Stimulated activated CD8-positive, alpha-beta memory T cell treated with anti-CD3 and anti-CD28 coated beads, Interleukin-4, amount 100 ng/mL, for 1 hour (primary cell): ENCODE measurements at places on chromosomes 2 and 18.

GRCh38 chr2:16318474-16319195, 347.0 kb downstream of the CYRIA start:
- DNase-seq = no peak

GRCh38 chr2:29613067-29613466, 308.3 kb downstream of the ALK start:
- DNase-seq = no peak

DNA sequence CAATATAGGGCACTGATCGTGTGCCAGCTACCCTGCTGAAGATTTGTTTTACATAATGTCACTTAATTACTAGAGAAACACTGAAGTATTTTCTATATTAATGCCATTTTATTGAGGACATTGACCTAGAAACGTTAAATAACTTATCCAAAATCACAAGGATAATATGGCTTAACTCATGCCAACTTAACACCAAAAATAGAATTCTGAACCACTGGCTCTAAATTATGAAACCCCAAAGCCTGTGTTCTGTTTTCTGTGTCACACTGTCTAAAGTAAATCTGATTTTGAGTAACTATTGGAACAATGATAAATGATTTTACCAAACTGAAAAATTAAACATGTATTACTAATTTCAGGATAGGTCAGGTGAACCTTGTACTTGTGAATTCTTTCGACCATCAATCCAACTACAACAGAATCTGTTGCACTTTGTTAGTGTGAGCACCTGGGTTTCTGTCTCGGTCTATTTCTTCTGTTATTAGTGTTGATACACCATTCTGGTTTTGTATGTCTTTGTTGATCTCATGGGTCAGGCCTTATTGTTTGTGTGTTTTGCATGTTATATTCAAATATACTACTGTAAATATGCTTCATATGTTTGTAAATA, 48.2 kb upstream of the CCDC141 start:
- DNase-seq = no peak

DNA sequence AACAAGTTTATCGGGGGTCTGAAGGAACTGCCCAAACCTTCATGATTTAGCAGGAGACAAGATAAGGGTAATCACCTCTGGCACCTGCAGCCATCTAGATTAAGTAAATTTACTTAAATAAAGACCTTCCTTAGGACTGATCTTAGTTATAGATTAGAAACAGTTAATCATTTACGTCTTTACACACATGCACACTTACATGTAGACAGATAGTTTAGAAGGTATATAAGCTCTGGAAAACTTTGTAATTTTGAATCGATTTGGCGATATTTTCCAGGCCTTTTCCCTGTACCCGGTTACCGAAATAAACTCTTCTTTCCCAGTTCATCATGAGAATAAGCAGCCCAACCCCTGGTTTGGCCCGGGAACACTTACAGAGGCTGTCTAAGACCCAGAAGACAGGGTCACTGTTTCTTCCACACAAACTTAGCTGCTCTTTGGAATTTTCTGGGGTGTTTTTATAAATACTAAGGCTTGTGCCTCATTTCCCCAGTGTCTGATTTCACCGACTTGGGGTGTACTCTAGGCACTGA, 560 bp upstream of the SKA1 start:
- no peak for DNase-seq

DNA sequence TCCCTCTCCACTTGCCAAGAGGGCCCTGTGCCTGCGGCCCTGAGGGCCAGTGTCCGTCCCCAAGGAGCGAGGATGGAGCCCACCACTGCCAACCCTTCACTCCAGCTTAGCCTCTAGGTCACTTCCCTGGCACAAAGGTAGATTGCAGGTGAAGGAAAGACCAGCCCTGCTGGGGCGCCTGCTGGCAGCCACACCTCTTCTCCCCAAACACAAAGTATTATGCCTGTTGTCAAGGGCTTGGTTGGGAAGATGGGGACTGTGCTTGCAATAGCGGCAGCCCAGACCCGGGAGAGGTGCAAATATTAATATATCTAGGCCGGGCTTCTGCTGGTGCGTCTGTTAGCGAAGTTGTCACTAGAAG, 7.7 kb downstream of the KCNF1 start:
- no peak for DNase-seq

DNA sequence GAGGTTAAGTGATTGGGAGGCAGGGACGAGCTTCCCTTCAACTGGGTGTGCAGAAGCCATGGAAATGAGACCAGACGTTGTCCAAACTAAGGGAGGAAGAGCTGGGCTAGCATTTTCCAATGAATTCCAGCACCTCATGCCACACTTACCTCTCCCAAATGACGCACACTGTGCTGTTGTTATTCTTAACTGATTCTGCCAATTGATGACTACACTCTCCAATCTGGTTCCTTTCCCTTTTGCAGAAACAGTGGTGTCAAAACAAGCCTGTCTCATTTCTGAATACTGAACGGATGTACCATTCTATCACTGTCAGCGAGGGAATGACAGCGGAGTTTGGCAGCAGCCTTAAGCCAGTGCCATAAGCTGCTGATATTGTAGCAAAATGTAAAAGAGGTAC, 380.5 kb upstream of the HNRNPA3 start:
- DNase-seq = no peak

- no peak for DNase-seq
Measured at GRCh38 chr2:152694161-152694661, 23.1 kb downstream of the PRPF40A start.

DNA sequence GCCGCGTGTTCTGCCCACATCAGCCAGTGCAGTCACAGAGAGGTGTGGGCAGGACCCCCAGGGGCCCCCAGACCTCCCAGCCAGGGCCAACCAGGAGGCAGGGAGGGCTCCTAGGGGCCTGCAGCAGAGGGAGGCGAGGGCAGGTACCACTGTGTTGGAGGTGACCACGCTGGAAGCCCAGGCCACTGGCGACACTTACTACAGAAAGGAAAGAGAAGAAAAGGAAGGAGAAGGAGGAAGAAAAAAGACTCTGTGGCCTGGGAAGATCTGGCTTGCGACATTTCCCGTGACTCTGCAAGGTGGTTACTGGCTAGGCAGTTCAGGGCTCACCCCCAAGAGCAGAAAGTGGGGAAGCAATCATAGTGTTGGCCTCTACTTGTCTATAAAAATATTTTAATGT, 98.1 kb upstream of the BCL2L11 start:
- DNase-seq = no peak

DNA sequence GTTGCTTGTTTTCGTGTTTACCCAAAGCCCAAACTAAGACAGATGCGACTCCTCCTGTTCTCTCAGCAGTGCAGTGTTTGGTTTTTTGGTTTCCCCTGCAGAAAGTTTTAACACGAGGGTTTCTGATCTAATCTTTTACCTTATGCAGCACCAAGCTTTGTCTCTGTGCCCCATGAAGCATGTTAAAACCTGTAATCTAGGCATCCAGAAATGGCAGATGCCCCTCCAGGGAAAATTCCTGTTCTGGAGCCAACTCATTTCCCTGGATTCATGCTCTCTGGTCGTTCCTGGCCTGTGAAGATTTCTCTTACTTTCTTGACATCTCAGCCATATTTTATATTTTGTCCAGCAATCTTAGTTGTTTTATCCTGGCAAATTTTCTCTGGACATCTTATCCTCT, 91.5 kb downstream of the LTBP1 start:
- no peak for DNase-seq

GRCh38 chr2:99481941-99482340, 7.9 kb downstream of the REV1 start:
- no peak for DNase-seq

DNA sequence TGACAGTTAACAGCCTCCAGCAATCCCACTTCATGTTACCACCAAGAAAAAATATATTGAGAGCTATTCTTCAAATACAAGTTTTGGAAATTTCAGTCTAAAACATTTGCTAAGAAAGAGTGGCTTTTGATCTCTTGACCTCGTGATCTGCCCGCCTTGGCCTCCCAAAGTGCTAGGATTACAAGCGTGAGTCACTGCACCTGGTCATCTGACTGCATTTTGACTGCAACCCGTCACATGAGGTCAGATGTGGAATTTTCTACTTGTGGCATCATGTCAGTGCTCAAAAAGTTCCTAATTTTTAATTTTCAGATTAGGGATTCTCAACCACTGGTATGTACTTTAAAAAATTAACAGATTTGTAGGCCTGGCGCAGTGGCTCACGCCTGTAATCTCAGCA, 9.1 kb upstream of the CLK1 start:
- DNase-seq = no peak

DNA sequence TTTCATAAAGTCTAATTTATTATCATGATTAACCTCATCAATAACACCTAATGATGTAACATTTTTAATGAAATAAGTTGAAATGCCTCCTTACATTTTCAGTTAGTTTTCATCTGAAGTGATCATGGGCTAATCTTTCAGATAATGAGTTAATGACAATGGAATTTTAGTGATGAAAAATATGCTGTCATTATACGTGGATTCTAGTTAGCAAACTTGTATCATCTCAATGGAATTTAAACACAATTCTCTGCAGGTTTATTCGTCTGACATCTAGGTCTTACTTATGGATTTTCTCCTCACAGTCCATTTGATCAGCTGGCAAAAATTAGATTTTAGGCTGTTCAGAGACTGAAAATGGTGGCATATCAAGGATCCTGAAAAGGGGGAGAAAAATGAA, 885.0 kb downstream of the SLC4A3 start:
- DNase-seq = no peak

DNA sequence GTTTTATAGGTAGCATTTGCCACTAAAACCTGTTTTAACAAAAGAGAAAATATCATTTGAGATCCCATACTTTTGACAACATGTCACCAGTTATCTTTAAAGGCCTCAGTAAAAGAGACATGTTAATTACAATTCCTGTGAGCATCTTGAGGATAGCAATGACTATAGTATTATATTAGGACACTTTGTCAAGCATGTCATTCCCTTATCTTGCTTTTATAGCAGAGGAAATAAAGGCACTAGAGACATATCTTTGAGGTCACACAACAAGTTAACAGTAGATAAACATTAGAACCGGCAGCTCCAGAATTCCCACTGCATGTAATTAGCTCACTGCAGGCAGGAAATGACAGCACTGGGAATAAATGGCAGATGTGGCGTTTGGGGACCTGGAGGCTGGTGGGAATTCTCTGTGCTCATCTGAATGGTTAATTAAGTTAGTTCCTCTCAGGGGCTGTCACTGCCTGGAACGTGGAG, 25.9 kb downstream of the LYPD6B start:
- no peak for DNase-seq

- DNase-seq = no peak
Measured at GRCh38 chr2:42060028-42060427, 12.2 kb downstream of the PKDCC start.

GRCh38 chr2:216340280-216340631, 32.0 kb downstream of the MARCHF4 start:
- no peak for DNase-seq

DNA sequence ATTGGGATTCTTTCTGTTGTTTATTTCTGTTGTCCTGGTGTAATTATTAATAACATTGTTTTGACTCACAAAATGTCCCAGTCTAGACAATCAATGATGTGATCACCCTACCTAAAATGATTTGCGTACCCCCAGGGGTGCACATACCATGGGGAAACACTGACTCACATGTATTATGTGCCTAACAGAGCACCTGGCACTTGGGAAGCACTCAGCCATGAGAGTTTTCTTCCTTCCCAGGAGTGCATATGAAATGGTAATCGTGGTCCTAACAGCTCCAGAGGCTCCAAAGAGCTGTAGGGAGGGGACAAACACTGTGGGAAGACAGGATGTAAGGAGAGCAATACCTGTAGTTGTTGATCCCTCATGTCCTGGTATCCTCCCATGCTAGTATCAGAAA, 187.8 kb upstream of the ERBB4 start:
- no peak for DNase-seq

- no peak for DNase-seq
Measured at GRCh38 chr18:58970943-58971790, 106.5 kb downstream of the ZNF532 start.

GRCh38 chr2:92073036-92073814, 2798.0 kb upstream of the TEKT4 start:
- no peak for DNase-seq

DNA sequence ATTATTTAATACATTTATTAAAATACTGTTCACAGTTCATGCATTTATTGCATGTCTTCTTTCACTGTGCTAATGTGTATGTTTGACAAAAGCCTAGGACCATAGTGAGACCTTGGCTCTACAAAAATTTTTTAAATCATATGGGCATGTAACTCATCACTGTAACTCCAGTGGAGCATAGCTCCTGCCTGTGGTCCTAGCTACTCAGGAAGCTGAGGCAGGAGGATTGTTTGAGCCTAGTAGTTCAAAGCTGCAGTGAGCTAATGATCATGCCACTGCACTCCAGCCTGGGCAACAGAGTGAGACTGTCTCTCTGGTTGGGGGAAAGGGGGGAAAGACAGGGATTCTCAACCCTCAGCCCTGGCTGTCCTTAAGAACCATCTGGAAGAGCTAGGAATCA, 137.8 kb downstream of the PRKCE start:
- no peak for DNase-seq

DNA sequence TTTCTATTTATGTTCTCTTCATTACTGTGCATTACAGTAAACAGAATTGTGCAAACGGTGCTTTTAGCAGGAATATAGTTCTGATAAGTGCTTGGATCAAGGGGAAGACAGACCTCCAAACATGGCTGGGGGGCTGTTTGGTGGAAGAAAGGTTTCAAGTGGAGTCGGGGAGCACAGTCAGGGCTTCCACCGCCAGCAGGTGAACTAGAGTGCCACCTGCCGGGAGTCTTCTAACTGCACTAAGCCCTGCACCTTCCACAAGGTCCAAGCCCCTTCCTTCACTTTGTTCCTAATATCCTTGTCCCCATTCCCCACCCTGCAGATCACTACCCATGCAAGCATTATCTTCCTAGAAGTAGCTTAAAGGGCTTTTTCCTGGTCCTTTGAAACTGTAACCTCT, 11.1 kb downstream of the ONECUT2 start:
- no peak for DNase-seq

- no peak for DNase-seq
Measured at GRCh38 chr2:124026503-124026902, 1.4 kb downstream of the CNTNAP5 start.

- no peak for DNase-seq
Measured at GRCh38 chr2:238568455-238569440, 142.0 kb downstream of the ASB1 start.

GRCh38 chr18:32276906-32277305, 87.1 kb downstream of the MEP1B start:
- DNase-seq = no peak

GRCh38 chr2:241904791-241905710, 35.5 kb downstream of the RTP5 start:
- DNase-seq = no peak

DNA sequence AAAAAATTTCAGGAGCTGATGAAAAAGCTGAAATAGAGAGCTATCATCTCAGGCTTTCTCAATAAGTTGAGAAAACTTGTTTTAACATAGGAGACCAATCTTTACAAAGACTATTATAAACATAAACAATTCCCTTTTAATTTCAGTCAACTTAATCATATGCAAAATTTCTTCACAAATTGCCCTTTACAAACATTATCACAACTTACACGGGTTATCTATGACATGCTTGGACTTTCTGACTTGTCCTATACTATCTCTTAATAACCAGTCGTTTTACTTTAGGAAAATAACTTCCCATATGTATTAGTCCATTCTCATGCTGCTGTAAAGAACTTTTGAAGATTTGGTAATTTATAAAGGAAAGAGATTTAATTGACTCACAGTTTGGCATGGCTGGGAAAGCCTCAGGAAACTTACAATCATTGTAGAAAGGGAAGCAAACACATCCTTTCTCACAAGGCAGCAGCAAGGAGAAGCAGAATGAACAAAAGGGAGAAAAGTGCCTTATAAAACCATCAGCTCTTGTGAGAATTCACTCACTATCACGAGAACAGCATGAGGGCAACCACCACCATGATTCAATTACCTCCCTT, 1583.7 kb upstream of the CELF4 start:
- no peak for DNase-seq
